ENCODE measurements at places on chromosomes 1 and 21. TPM values are rescaled to one million over a fixed set of nuclear protein-coding genes. Genes with fewer than 3 reads are reported as not detected.

GSTM5 gene
- total RNA-seq, result 0.48 TPM

SMCP gene
- not detected for total RNA-seq

CTSK gene
- total RNA-seq, result 70.5 TPM

GRCh38 chr1:41913014-41913413, 5.7 kb downstream of the HIVEP3 start:
- DNase-seq, result no peak

All from RPMI7951 (cell line).